ENCODE measurements at places on chromosomes 5 and 9.

GRCh38 chr9:69265891-69266290 lies 59.1 kb upstream of the ENTREP1 start:
- no peak for DNase-seq

DNA sequence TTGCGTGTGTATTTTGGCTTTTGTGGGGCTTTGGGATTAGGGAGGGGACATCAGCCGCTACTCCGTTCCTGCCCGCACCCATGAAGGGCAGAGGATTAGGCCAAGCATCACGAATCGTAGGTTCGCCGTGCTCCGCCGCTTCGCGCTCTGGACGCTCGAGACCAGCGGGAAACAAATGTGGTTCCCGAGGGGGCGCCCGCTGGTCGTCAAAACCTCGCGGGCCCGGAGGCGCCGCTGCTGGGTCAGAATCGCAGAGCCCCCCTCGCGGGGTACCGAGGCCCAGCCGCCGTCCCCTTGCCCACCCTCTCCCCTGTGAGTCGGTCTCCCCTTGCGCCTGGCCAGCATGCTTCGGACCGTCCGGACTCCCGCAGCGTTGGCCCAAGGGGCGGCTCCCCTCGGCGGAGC lies 2.3 kb upstream of the PAX5 start:
- no peak for DNase-seq

- DNase-seq, result no peak
Measured at GRCh38 chr5:112084149-112084548, 327.2 kb upstream of the NREP start.

DNA sequence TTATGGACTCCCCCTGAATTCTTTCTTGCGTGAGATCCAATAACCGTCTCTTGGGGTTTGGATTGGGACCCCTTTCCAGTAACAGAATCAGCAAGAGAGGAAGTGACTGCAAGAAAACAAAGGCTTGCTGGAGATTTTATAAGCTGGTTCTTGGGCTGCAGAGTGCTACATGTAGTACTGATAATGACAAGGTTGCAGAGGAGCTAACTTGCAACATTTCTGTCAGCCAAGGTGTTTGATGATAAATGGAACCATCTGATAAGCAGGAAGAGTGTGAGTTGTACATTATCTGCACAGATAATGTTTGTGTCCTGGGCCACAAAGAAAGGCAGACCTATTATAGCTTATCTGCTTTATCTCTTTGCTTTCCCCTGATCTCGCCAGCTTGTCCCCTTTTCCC lies 37.1 kb downstream of the DNAJB5 start:
- DNase-seq, result no peak

DNA sequence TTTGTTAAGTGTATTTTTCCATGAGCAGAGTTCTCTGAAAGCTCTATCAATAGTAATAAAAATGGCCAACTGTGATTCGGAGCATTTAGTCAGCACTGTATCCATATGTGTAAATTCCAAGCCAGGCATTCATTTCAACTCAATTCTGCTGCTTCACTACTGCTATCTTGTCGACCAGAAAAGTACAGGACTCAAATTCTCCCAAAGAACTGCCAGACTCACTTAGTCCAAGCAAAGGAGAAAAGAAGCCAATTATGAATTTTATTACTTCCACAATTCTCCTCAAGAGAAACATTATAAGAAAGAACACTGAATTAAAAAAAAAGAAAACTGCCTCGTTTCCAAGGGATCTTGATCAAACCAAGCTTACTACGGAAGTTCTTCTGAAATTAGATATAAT lies 906.3 kb upstream of the DMAC1 start:
- DNase-seq, result no peak

GRCh38 chr9:85038824-85039608 lies 369.5 kb downstream of the NTRK2 start:
- no peak for DNase-seq

- no peak for DNase-seq
Measured at GRCh38 chr5:167570431-167570830, 721.0 kb upstream of the WWC1 start.

DNA sequence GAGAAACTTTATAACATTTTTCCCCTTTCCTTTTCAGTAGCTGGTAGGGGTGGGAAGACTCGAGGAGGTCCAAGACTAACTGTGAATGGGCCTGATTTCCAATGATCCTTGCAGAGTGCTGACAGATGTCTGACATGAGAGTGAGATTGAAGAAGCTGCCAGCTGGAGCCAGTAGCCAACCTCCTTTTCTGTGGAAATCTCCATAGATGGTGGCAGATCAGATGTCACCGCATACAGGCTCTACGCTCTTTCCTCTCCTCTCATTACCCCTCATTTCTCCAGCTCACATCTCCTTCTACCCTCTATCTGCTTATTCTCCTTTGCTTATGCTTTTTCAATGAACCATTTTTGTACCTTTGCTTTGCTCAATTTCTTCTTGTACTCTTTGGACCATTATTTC lies 395.2 kb upstream of the TNC start:
- no peak for DNase-seq

- no peak for DNase-seq
Measured at GRCh38 chr5:50655810-50656205, 10.6 kb upstream of the PARP8 start.

- DNase-seq, result no peak
Measured at GRCh38 chr9:37325778-37326177, 96.7 kb upstream of the GRHPR start.

- DNase-seq, result no peak
Measured at GRCh38 chr5:55853041-55853670, 2.0 kb downstream of the IL31RA start.

- DNase-seq, result no peak
Measured at GRCh38 chr5:76693141-76693540, 22.8 kb upstream of the F2R start.

- DNase-seq, result no peak
Measured at GRCh38 chr5:179278119-179278518, 67.1 kb downstream of the ADAMTS2 start.

DNA sequence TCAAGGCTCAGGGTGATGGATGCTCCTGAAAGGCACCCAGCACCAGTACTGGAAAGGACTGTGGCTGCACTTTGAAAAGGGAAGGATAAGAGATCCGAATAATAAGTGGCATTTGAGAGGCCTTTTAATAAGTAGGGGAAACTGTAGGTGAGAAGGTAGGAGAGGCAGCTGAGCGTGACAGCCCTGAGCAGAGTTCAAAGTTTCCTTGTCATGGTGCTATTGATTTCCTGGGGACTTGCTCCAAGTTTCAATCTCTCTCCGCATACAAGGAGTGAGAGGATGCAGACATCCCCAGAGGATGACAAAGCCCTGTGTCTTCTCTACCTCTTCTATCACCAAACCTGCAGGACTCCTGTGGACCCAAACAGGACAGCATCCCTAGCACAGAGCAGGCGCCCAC lies 354.5 kb downstream of the SPOCK1 start:
- DNase-seq, result no peak

DNA sequence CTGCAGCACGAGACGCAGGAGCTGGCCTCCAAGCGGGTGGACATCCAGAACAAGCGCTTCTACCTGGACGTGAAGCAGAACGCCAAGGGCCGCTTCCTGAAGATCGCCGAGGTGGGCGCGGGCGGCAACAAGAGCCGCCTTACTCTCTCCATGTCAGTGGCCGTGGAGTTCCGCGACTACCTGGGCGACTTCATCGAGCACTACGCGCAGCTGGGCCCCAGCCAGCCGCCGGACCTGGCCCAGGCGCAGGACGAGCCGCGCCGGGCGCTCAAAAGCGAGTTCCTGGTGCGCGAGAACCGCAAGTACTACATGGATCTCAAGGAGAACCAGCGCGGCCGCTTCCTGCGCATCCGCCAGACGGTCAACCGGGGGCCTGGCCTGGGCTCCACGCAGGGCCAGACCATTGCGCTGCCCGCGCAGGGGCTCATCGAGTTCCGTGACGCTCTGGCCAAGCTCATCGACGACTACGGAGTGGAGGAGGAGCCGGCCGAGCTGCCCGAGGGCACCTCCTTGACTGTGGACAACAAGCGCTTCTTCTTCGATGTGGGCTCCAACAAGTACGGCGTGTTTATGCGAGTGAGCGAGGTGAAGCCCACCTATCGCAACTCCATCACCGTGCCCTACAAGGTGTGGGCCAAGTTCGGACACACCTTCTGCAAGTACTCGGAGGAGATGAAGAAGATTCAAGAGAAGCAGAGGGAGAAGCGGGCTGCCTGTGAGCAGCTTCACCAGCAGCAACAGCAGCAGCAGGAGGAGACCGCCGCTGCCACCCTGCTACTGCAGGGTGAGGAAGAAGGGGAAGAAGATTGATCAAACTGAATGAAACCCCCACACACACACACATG lies 654 bp downstream of the PURA start:
- DNase-seq, result peak; percentile 29

GRCh38 chr9:99392986-99393385 lies 170.9 kb downstream of the SEC61B start:
- DNase-seq, result no peak

DNA sequence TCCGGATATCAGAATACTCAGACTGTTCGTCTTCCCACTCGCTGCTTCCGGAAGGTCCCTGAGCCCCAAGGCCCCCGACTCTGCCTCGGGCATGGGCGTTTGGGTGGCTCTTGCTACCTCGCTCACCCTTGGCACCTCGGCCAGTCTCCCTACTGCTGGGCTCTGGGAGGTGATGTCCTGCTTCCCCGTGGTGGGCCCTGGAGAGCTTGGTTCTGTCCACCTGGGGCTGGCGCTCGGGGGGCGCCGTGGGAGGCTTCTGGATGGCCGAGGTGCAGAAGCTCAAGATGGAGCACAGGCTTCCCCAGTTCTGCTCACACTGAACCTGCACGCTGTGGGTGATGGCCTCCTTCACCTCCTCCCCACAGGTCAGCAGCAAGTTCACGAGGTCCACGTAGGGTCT lies 10.4 kb downstream of the STC2 start:
- DNase-seq, result no peak

DNA sequence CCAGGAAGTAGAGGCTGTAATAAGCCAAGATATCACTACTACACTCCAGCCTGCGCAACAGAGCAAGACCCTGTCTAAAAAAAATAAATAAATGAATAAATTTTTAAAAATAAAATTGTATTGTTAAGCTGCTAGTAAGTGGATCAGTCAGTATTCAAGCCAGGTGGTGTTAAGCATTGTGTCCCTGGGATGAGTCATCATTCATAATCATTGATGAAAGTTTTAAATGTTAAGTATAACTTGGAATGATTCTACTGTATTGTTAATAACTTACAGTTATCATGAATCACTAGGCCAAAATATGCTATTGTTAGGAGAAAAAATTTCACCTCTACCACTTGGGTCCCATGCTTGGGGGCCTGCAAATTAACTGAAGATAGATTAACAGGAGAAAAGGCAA lies 38.2 kb downstream of the MED10 start:
- DNase-seq, result no peak

- no peak for DNase-seq
Measured at GRCh38 chr5:139812836-139813805, 17.5 kb downstream of the PSD2 start.

DNA sequence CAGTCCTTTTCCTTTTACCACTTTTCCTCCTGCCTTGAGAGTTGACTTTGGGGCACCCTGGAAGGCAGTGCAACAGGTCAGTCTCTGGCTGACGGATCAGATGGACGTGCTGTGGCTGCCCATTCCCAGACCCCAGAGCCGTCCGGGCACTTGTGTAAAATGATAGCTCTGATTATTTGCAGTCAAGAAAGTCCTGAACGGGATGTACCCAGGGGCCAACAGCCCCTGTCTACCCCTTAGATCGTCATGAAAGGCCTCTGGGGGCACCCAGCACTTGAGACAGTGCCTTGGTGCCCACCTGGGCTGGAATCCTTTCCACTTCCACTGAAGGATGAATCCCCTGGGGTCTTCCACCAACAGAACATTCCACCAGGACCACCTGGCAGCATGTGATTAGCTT lies 17.7 kb upstream of the ANGPTL2 start:
- no peak for DNase-seq

- no peak for DNase-seq
Measured at GRCh38 chr5:17455942-17456341, 42.1 kb upstream of the TAF11L2 start.

- DNase-seq, result no peak
Measured at GRCh38 chr5:88401686-88402085, 133.0 kb upstream of the TMEM161B start.

DNA sequence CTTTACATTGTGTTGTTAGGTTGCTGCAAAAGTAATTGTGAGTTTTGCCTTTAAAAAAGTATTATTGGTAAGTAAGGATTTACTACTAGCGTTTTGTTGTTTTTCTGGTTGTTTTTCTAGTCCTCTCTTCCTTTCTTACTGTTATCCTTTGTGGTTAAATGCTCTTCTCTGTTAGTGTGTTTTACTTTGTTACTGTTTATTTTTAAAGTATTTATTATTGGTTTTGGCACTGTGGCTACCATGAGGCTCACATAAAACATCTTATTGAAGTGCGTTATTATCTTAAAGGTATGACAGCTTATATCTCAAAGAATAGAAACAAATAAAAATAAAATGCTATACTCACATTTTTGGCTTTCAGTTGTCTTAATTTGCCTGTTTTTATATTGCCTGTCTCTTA lies 17.6 kb downstream of the DMXL1 start:
- DNase-seq, result no peak

DNA sequence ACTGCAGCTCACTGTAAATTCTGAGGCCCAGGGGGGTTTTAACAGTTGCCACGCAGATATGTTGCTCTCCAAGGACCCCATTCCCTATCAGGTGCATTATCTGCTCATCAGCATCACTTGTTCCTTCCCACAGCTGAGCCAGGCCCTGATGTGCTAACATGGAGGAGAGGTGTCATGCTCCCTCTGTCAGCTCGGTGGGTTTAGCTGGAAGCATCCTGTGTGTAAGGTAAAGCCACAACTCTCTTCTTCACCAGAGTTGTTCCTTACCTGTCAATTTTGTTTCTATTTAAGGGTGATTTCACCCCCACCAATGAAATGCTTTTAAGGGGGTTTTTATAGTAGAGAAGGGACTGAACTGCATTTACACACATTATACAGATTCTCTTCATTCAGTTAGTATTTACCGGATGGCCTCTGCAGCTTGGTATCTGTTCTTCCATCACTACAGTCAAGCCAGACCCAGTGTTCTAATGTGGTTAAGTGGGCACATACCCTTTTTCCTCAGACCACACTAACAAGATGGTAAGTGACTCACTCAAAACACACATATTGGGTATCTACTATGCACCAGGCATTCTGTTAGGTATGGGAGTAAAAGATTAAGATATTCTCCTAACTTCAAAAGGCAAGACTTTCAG lies 205.4 kb downstream of the DCP2 start:
- DNase-seq, result no peak

GRCh38 chr5:50441493-50441955 lies 436 bp upstream of the EMB start:
- no peak for DNase-seq

DNA sequence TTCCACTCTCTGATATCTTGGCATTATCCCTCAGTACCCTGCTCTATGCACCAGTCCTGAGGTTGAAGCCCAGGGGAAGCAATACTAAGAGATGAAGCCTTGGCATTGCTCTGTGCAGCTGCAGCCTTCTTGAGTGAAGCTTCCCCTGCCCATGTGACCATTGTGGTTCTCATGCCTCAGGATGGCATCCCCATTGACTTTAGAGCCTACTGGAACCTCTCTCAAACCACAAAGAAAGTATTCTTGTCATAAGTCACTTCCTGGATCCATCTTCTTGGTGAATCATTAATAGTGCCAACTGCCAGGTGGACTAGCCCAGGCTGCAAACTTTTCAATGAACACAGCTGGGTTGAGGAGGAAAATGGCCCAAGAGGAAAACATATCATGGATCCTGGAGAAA lies 283.9 kb upstream of the RFX3 start:
- no peak for DNase-seq

GRCh38 chr5:55645304-55645703 lies 66.8 kb downstream of the SLC38A9 start:
- DNase-seq, result no peak
